Dorsolateral prefrontal cortex (tissue), 122 donors: ENCODE measurements at places on chromosomes 2 and 18.

GRCh38 chr2:212945526-212945925 lies 205.9 kb downstream of the IKZF2 start:
- no peak for DNase-seq

DNA sequence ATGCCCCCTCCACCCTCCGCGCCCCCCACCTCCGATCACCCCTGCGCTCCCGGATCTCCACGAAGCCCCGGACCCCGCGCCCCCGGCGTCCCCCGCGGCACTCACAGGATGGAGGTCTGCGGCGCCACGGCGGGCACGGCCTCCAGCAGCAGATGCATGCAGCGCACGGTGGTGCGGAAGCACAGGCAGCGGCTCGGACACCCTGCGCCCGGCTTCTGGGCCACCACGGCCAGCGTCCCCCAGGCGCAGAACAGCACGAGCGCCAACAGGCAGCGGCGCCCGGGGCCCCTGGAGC lies 217 bp downstream of the PXDN start:
- no peak for DNase-seq

DNA sequence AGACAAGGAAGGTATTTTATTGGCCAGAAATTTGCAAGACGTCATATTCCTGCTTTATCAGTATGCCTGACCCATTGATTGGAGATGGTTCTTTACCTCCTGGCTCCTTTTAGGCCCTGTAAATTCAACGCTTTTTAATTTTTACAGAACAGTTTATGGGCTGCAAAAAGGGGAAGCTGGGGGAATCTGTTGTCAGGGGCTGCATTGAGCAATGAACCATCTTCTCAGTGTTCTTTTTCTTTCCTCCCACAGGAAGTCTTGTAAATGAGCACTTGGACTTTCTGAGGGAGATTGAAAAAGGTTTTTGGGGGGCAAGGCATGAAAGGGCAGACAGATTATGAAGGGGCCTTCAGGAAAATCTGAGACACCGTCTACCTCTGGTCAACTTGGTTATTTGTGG lies 503.6 kb upstream of the TNP1 start:
- no peak for DNase-seq

GRCh38 chr2:163667064-163667887 lies 68.5 kb downstream of the FIGN start:
- no peak for DNase-seq

GRCh38 chr18:67281746-67282145 lies 234.8 kb downstream of the DSEL start:
- DNase-seq = no peak

DNA sequence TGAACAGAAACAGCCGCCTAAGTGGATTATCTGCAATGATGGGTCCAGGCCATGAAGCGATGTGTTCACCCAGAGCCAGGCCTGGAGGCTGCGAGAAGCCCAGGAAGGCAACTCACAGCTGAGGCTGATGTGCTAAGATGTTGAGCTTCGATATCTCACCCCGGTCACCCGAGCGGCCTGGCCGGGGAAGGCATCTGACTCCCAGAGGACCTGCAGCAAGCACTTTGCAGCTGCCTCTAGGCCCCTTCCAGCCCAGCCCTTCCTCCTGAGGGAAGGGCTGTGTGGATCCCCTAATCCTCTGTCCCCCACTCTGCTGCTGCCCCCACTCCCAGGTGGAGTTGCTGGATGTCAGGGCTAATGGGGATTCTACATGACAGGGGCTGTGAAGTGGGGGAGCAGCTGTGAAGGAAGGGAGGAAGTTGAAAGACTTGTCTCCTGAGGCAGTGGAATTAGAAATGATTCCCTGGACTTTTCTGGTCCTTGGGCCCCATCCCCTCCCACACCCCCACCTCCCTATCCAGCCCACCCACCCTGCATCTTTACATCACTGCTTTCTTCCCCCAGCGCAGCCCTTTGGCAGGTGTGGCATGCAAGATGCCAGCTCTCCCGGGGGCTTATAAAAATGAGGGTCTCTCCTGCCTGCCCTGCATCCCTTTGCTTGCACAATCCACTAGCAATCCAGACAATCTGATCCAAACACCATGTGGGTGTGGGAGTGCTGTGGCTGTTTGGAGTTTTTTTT lies 4.3 kb downstream of the ATP6V1B1 start:
- no peak for DNase-seq

GRCh38 chr2:85800586-85800985 lies 46.8 kb downstream of the ATOH8 start:
- DNase-seq = no peak

DNA sequence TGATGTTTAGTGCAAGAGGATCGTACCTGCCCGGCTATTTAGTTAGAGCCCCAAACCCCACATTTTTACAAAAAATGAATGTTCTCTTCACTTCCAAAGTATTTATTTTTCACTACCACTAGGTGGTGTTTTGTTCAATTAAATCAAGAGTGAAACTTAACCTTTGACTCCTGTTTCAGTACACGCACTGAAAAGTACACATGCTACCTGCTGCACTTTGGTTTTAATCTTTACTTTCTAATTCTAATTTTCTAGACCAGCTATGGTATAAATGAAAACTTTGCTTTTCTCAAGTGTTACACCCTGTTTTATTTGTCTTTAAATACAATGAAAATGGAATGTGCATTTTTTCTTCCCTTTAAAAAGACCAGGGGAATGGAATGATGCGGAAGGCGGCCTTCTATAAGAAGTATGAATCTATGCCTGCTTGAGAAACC lies 31.4 kb upstream of the CHN1 start:
- no peak for DNase-seq

- DNase-seq = no peak
These were observed 12.6 kb downstream of the ITPRID2 start for GRCh38 chr2:181904022-181904632.
